HS-5 (cell line): ENCODE measurements at places on chromosomes 2 and 18.

GRCh38 chr2:24771764-24772586, 21.2 kb downstream of the PTRHD1 start:
- DNase-seq = no peak

DNA sequence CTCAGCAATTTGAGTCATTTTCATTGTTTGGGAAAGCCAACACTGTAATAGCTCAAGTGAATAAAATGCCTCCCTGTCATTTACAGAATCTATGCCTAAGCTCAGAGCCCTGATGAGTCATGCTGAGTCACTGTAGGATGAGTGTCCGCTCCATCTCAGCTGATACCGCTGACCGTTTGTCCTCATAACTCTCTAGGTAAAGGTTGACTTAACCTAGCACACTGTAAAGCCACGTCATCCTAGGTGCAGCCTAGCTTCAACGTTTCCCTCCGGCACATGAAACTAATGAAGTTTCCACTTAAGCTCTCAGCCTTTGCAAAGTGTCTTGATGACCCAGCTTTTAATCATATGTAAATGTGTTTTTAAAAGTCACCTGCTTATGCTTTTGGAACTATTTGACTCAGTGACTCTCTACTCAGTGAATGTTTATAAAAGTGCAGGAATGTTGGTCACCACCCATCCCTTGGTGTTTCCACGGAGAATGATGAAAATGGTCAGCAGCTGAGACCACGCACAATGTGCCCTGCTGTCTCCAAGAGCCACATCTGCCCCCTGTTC, 154.0 kb downstream of the PMAIP1 start:
- peak; percentile 94 for DNase-seq

DNA sequence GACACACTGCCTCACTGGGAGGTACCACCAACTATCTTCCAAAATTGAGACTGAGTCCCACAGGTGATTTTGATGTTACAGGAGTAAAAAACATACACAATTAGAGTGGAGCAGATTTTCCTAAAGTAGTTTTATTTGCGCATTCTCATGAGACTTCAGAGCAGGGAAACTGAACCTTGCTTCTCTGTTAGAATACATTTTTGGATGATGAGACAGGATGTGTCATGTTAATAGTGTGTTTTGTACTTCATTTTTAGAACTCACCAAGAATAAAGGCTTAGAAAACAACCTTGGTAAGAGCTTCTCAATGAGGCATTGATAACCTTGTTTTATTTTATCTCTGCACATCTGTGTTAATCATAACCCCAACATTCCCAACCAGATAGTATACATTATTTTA, 310.2 kb upstream of the GALNT5 start:
- DNase-seq = no peak

GRCh38 chr2:30398084-30398873, 48.8 kb upstream of the LCLAT1 start:
- DNase-seq = no peak

- no peak for DNase-seq
Measured at GRCh38 chr18:66560094-66560493, 43.8 kb downstream of the CDH19 start.

DNA sequence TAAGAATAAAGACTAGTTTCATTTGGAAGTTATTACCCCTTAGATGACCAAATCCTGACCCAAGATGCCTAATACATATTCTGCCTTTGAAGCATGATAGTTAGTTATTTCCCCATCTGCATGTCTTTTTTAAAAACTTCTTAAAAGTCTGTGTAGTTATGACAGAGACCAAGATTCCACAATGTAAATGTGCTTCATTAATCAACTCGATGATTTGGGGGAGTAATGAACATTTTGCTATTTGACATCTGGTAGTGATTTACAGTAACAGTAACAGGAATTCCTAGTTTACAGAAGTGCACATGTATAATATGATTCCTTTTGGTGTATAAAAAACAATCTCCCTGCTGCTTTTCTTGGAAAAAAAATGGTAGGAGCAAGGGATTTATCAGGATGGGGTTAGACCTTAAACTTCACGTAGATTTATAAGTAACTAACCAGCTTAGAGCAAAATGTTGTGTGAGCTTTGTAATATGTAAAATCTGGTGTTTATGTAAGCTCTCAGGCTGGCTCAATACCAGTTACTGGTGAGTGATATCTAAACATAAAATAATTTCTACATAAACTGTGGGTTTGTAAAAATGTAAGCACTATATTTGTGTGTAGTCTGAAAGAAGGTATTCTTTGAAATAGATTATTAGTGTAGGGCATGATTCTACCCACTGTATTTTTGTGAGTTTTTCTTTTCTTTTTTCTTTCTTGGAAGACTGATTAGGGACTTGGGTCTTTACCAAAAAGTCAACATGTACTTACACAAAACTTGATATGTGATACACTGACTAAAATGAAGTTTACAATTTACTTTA, 641.6 kb downstream of the EPHA4 start:
- DNase-seq = no peak

DNA sequence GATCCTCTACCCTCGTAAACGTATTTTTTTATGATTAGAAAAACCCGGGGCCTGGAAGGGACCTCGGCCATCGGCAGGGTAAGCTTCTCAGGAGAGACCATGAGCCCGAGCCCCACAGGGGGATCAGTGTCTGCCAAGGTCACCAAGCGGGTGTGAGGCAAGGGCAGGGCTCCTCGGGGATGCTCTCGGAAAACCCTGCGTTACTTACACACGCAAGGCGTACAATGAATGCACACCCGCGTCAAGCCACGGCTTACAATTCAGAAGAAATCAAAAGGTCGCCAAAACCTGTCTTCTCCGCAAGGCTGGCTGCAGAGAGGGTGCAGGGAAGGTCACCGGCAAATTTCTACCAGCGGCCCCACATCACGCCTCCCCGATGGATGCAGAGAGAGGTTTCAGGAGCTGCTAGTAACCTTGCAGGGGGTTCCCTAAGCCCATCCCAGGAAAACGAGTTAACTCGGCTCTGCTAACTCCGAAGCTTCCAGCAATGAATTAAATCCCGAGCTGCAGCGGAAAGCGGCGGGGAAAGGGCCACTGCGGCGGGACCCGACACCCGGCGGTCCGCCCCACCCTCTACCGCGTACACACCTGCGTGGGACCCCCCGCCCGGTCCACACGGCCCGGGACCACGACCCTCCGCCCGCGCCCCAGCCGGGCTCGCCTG, 638 bp downstream of the ST3GAL5 start:
- no peak for DNase-seq
